Pancreas (tissue), 10 donors: ENCODE measurements at places on chromosomes 1 and 21.

- DNase-seq, result no peak
These were observed 137.3 kb upstream of the PLXNA2 start for GRCh38 chr1:208381481-208381880.

DNA sequence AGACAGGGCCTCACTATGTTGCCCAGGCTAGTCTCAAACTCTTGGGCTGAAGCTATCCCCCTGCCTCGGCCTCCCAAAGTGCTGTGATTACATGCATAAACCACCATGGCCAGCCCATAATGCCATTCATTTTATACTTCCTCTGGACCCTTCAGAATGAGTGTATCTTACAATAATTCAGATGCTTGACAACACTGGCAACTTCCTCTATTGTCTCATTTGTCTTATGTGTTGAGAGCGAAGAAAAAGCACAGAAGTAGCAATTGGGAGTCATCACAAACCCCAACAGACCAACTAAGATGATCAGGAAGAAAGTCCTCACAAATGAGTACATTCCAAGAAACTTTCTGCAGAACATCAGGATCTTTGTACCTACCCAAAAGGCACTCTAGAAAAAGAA, 191.9 kb downstream of the RERE start:
- no peak for DNase-seq

DNA sequence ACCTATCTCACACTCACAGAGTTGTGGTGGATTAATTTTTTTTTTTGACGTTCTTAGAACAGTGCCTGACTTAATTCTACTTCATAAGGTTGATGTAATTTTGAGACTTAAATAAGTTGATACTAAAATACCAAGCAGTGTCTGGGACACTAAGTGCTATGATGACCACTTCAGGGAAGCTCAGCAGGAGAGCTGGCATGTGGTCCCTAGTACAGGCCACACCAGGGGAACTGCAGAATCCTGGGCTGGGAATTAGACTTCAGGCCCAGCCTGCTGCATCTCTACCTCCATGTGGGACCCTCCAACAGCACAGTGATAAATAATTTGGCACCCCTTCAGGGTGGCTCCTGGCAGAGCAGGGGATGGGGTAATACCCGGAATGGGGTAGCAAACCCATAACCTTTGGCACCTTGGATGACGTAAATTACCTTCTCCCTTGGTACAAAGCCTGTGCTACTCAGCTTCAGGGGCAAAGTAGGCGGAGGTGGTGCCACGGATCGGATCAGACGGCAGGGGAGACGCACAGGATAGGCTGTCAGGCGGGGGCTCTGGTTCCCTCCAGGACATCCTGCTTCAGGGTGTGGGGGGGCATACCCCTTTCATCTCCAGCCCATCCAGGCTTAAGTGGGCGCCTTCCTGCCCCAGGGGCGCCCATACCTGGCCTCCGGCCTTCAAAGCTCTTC, 4.8 kb downstream of the MFSD2A start:
- no peak for DNase-seq

DNA sequence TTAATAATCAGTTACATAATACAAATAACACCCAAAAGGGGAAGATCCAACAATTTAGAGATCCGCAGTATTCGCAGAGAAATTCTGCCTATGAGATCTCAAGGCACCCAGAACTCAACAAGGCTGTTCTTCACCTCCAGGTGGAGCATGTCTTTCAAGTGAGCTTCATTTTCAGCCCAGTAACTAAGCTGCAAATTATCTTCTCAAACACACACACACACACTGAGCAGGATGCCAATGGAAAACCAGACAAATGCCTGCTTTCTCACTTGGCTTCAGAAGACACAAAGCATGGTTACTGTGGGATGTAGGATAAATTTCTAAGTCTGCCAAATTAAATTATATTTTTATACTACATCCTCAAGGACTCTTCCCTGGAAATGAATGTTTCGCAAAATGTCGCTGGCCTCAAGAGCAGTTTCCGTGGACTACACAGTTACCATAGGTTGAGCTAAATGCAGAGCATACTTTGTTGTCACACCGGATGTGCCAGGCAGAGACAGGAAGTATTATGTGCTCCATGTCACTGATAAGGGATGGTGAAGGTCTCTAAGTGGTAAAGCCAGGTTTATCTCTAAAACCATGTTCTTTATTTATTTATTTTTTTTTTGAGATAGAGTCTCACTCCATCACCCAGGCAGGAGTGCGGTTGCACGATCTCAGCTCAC, 30.3 kb downstream of the UBR4 start:
- DNase-seq, result no peak

DNA sequence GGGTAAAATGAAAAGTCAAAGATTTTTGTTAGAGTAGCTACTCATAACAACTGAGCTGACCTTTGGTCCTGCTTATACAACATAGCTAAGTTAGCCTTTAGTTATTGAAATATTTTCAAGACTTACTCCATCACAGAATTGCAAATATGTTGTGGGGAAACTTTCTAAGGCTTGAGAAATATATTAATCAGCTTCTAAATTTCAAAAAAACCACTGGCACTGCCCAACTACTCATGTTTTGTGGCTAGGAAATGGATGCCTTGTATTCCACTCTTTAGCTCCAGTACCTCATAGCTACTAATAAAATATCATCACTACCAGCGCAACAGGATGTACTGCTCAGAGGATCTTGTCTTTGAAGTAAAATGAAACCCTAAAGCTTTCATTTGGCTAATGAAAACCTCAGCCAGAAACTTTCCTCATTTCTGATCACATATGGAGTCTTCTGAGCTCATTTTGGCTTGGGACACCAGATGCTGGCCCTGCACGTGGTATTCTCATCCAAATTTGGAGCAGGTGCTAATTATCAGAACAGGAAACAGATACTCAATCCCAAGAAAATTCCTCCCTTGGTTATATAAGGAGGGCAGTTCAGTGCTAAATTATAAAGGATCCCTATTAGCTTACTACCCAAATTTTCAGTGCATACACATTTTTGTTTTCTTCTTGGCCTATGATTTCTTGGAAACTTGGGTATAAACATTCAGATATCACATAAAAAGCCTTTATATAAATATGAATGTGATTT, 690.7 kb downstream of the ADGRL2 start:
- no peak for DNase-seq

- DNase-seq, result no peak
These were observed 3.6 kb upstream of the CYB561D1 start for GRCh38 chr1:109490029-109490933.

- DNase-seq, result no peak
These were observed 7.8 kb downstream of the DMRTA2 start for GRCh38 chr1:50415235-50416149.

GRCh38 chr1:99533909-99534637, 111.8 kb upstream of the PALMD start:
- DNase-seq, result no peak
